A549 treated with ZK216348 at 1 μM for 4 hours (cell line): ENCODE measurements at places on chromosomes 12 and 14. TPM values are rescaled to one million over a fixed set of nuclear protein-coding genes. Genes with fewer than 3 reads are reported as not detected.

The TMTC1 gene
- total RNA-seq = 0.04 to 0.23 TPM (median 0.06 TPM) in 4 of 5 replicates, not detected in the other

The NGB gene
- total RNA-seq = not detected in 5 replicates

The BCL2L2 gene
- total RNA-seq = 15.2 to 23.4 TPM (median 20.0 TPM) in 5 replicates

The TAS2R8 gene
- total RNA-seq = not detected in 5 replicates

The CMA1 gene
- total RNA-seq = not detected in 5 replicates

The RILPL1 gene
- total RNA-seq = 7.4 to 15.6 TPM (median 14.1 TPM) in 5 replicates

The ABHD12B gene
- total RNA-seq = not detected in 5 replicates

The CLMN gene
- 4.2 to 6.5 TPM (median 4.3 TPM) in 5 replicates for total RNA-seq

The C12orf60 gene
- 1.3 to 2.1 TPM (median 1.7 TPM) in 5 replicates for total RNA-seq

The RERGL gene
- not detected in 5 replicates for total RNA-seq

The HELB gene
- 1.1 to 2.1 TPM (median 1.5 TPM) in 5 replicates for total RNA-seq

The OLR1 gene
- 0.40 to 2.4 TPM (median 0.95 TPM) in 5 replicates for total RNA-seq

The SIX6 gene
- not detected in 5 replicates for total RNA-seq

The PRH2 gene
- not detected in 5 replicates for total RNA-seq

The KCNMB4 gene
- 0.12 to 0.22 TPM (median 0.18 TPM) in 5 replicates for total RNA-seq

The DRAM1 gene
- 19.7 to 27.1 TPM (median 20.8 TPM) in 5 replicates for total RNA-seq

The COCH gene
- total RNA-seq = 21.0 to 34.9 TPM (median 24.5 TPM) in 5 replicates

The ZNF891 gene
- 0.24 to 0.41 TPM (median 0.40 TPM) in 5 replicates for total RNA-seq

The HOXC9 gene
- 13.2 to 16.3 TPM (median 15.3 TPM) in 5 replicates for total RNA-seq

The ABCC9 gene
- total RNA-seq = not detected in 5 replicates

The DICER1 gene
- 18.7 to 22.9 TPM (median 19.9 TPM) in 5 replicates for total RNA-seq

The SH2B3 gene
- 5.1 to 7.1 TPM (median 5.9 TPM) in 5 replicates for total RNA-seq

The HVCN1 gene
- 0.22 to 0.90 TPM (median 0.65 TPM) in 5 replicates for total RNA-seq

The TMEM30B gene
- 0.09 to 0.49 TPM (median 0.20 TPM) in 5 replicates for total RNA-seq

The LRP1-AS gene
- not detected in 5 replicates for total RNA-seq

The IFNG-AS1 gene
- not detected in 5 replicates for total RNA-seq

The SIX1 gene
- total RNA-seq = 4.8 to 7.9 TPM (median 7.8 TPM) in 5 replicates

The APOF gene
- total RNA-seq = not detected in 5 replicates

The SRP54 gene
- total RNA-seq = 50.8 to 77.7 TPM (median 59.1 TPM) in 5 replicates

The BEGAIN gene
- 4.0 to 10.0 TPM (median 7.2 TPM) in 5 replicates for total RNA-seq

The EML5 gene
- total RNA-seq = 0.45 to 1.5 TPM (median 0.55 TPM) in 5 replicates

The MAPKAPK5 gene
- 50.0 to 61.6 TPM (median 56.9 TPM) in 5 replicates for total RNA-seq

The LIN7A gene
- 0.17 to 0.61 TPM (median 0.31 TPM) in 5 replicates for total RNA-seq

The FGF6 gene
- total RNA-seq = not detected in 5 replicates

The GNB3 gene
- total RNA-seq = 2.1 to 2.7 TPM (median 2.3 TPM) in 5 replicates

The CD163 gene
- total RNA-seq = not detected in 5 replicates

The CCDC92 gene
- total RNA-seq = 18.0 to 29.1 TPM (median 25.6 TPM) in 5 replicates

The NRL gene
- 0.53 to 0.97 TPM (median 0.65 TPM) in 5 replicates for total RNA-seq

The SDR9C7 gene
- total RNA-seq = not detected in 5 replicates

The TAS2R46 gene
- not detected in 5 replicates for total RNA-seq

The CLEC4C gene
- not detected in 5 replicates for total RNA-seq

The SYT1 gene
- total RNA-seq = 4.5 to 8.4 TPM (median 6.2 TPM) in 5 replicates

The RGS6 gene
- 0.05 TPM in 1 of 5 replicates, not detected in the others for total RNA-seq

The TAMALIN gene
- total RNA-seq = 0.25 to 0.58 TPM (median 0.49 TPM) in 5 replicates

The TPH2 gene
- 0.20 TPM in 1 of 5 replicates, not detected in the others for total RNA-seq

The PMCH gene
- total RNA-seq = not detected in 5 replicates

The PNMA1 gene
- total RNA-seq = 52.5 to 66.9 TPM (median 60.7 TPM) in 5 replicates

The POTEM gene
- total RNA-seq = not detected in 5 replicates

The ETFBKMT gene
- total RNA-seq = 0.40 to 1.4 TPM (median 0.72 TPM) in 5 replicates

The CYP27B1 gene
- 0.86 to 4.5 TPM (median 2.7 TPM) in 5 replicates for total RNA-seq

The PRR4 gene
- total RNA-seq = 1.2 to 2.5 TPM (median 1.9 TPM) in 5 replicates

The CLEC9A gene
- total RNA-seq = not detected in 5 replicates

The DLK1 gene
- 0.18 to 0.42 TPM (median 0.37 TPM) in 5 replicates for total RNA-seq

The DACT1 gene
- 0.37 to 0.58 TPM (median 0.47 TPM) in 5 replicates for total RNA-seq

The MUCL1 gene
- total RNA-seq = not detected in 5 replicates
